Mesenchymal stem cell (in vitro differentiated cells and primary cell): ENCODE measurements at places on chromosomes 13 and 19.
A peak's percentile ranks its signal among the peaks of the same experiment; 100 is the strongest.

GRCh38 chr19:10432736-10433130 lies 12.4 kb downstream of the PDE4A start:
- DNase-seq = no peak

DNA sequence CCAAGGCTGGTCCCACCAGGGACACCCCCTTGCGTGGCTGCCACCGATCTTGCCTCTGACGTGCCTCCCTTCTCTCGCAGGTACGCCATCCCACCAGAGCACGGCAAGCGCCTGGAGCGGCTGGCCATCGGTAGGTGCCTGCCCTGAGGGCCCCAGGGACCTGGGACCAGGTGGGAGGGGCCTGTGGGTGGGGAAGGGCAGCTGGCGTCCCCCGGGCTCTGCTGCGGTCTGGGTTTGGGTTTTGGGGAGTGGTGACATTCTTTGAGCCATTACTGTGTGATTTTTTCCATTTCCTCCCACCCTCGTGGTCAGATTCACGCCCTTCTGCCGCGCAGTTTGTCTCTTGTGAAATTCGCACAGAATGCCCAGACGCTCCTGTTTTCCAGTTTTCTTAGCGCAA lies 102.0 kb downstream of the KDM4B start:
- no peak for DNase-seq

GRCh38 chr19:10648360-10648759 lies 5.8 kb upstream of the ILF3 start:
- DNase-seq = no peak

- no peak for DNase-seq
Measured at GRCh38 chr13:36997716-36998427, 1.3 kb downstream of the ALG5 start.

DNA sequence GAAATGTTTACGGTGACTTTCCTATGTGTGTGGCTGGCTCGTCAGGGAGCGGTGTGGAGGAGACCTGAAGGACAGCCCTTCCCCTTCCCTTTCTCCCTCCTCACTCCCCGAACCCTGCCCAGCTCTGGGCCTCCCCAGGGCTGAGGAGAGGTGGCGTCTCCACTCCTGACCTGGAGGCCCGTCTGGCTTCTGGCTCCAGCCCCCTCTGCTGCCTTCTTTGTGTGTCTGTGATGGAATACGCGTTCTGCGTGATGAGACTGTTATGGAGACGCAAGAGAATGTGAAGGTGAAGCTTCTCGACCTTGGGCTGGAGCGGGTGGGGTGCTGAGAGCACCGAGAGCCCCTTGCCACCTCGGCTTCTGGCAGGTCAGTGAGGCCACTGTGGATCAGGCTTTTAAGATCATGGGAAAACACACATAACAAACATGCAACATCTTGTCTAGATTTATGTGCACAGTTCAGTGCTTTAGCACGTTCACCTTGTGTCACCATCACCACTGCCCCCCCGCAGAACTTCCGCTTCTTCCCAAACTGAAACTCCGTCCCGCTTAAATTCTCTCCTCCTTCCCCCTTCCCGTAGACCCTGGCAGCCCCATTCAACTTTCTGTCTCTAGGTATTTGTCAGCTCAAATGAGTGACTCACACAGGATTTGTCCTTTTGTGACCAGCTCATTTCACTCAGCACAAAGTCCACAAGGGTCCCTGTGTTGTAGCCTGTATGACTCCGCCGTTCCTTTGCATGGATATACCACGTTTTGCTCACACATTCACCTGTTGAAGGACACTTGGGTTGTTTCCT lies 24.7 kb downstream of the ATP11A start:
- no peak for DNase-seq

GRCh38 chr13:71799324-71799723 lies 67.7 kb downstream of the DACH1 start:
- DNase-seq = no peak

DNA sequence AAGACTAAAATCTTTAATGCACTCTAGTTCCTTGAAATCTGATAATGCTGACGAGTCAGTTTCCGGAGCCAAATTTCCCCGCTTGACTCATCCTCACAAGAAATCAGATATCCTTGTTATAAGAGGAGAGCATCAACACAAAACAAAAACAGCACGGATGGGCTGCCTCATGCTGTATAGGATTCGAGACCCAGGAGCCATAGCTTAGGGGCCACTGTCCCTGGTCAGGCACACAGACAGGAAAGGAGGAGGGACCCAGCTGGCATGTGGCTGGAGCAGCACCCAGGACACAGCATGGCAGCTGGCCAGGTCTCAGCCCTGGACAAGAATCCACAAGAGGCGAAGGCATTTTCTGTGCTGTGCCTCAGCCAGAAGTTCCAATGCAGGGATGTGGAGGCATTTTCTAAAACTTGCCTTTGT lies 110.2 kb upstream of the SPATA13 start:
- DNase-seq = peak; percentile 51

- DNase-seq = no peak
Measured at GRCh38 chr19:50255115-50255514, 51.7 kb downstream of the MYH14 start.
